ENCODE measurements at places on chromosomes 6 and 20.

GRCh38 chr6:104226790-104227446 lies 632.8 kb downstream of the HACE1 start:
- no peak for DNase-seq

GRCh38 chr6:141313986-141314385 lies 818.7 kb upstream of the GJE1 start:
- no peak for DNase-seq

- no peak for DNase-seq
Measured at GRCh38 chr6:132100388-132100990, 149.3 kb upstream of the CCN2 start.

- no peak for DNase-seq
Measured at GRCh38 chr6:36912586-36912985, 26.8 kb downstream of the C6orf89 start.

DNA sequence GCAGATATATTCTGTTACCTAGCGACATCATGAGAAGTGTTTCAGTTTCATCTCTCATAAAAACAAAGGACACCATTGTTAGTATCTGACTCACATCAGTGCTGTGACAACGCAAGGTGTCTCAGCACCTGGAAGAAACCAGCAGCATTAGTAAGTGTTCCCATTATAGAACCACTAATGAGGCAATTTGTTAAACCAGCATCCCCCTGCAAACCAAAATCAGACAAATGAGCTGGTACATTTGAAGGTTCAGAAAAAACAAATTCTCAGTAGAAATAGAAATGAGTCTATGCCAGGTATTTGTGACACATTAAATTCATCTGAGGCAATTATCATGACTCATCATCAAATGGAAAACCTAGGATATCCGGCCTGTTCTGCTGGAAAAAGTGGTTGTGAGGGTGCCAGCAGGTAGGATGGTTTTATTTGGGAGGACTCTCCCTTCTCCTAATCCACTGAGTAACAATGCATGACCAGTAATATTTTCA lies 151.7 kb downstream of the TMEM200A start:
- no peak for DNase-seq

GRCh38 chr20:2800521-2801285 lies at the start of gene CPXM1:
Gene CPXM1 (minus strand): TSS chr20:2800627. CDS start chr20:2800572, 55 bp downstream.
- DNase-seq: no peak

DNA sequence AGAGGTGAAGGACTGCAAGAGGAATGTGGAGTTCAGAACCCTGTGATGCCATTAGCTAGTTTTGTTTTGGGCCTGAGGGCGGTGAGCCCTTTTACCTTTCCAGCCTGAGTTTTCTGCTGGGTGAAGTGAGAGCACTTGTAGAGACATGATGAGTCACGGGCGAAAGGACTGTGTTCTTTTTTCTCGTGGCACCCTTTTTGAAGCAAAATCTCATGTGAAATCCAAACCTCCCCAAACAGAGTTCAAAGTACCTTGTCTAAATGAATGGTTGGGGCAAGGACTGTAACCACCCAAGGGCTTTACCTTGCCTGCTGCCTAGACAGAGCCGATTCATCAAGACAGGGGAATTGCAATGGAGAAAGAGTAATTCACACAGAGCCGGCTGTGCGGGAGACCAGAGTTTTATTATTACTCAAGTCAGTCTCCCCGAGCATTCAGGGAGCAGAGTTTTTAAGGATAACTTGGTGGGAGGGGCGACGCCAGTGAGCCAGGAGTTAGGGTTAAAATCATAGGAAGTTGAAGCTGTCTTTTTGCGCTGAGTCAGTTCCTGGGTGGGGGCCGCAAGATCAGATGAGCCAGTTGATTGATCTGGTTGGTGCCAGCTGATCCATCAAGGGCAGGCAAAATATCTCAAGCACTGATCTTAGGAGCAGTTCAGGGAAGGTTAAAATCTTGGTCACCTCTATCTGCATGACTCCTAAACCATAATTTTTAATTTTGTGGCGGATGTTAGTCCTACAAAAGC lies 25.8 kb downstream of the SAMD5 start:
- no peak for DNase-seq

DNA sequence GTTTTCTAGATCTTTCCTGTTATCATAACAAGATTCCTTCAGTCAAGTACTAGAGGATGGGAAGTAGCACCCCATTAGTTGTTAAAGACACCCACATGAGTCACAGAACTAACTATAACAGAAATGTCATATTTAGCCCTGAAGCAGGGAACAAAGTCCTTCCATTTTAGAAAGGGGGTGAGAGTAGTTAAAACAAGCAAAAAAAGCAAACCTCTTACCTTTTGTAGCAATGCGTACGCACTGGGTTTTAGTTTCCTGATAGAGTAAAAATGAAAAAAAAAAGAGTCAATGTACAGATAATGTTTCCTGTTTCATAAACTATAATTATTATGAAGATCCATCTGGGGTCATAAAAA lies 163.7 kb upstream of the THEMIS start:
- DNase-seq: no peak

DNA sequence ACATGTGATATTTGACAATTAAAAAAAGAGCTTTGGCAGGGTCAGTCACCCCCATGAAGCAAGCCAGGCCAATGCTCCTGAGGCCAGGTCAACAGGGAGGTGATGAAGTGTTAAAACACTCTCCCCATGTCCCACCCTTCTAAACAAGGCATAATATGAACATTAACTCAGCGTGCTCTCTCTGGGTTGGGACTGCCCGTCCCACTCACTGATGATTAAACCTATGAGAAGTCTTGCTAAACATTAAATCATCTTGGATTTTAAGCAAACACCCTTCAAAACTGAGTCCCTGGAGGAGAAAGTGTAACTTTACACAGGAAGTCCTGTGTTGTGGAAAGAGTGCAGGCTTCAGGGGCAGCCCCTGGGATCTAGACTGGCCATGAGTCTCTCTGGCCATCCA lies 558.5 kb downstream of the CD83 start:
- DNase-seq: no peak

- DNase-seq: no peak
Measured at GRCh38 chr6:150443621-150444020, 74.8 kb downstream of the IYD start.

DNA sequence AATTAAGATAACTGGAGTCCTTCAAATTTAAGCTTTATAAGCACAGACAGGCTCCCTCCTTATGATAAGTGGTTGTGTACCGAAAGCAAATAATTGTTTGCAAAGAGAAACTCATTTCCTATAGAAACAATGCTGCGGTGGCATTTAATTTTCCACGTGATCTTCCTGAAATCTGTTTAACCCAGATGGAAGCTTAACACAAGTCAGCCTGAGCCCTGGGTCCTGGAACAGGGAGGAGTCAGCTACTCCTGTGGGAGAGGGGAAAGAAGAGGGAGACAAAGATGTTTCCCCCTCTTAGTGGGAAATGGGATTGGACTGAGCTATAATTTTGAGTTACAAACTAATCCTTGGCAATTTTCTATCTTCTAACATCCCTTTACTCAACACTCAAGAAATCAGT lies 136.5 kb downstream of the ELOVL4 start:
- no peak for DNase-seq
